ENCODE measurements at places on chromosomes 11 and 22.

GRCh38 chr11:62394825-62395538, 23.9 kb upstream of the SCGB1A1 start:
- DNase-seq = peak; percentile 76

GRCh38 chr11:2267306-2267850, 3.0 kb downstream of the ASCL2 start:
- DNase-seq = no peak

- peak; percentile 21 for DNase-seq
These were observed 694.7 kb downstream of the NTM start for GRCh38 chr11:132064987-132065620.

DNA sequence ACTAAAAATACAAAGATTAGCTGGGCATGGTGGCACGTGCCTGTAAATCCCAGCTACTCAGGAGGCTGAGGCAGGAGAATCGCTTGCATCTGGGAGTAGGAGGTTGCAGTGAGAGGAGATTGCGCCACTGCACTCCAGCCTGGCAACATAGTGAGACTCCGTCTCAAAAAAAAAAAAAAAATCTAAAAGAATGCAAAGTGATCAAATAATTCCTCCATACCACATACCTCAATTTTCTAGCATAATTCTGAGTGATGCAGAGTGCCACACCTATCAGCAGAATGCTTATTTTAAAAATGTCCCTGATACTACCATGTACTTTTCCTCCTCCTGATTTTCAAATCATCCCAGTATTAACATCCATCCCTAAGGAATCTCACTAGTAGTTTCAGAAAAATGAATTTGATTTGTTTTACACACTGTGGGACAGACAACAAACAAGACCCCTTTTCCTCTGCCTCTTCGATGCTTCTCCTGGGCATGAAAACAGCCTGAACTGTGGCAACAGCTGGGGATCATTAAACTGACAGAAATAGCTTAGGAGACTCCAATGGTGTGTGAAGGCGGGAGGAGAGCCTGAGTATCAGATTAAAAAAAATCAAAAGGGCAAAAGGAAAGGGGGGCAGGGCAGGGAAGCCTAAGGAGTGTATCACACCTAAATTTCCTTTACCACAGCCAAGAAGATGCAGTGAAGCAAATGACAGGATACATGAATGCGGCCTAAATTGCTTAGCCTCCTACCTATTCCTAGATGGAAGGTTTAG, 114.7 kb downstream of the SGSM3 start:
- DNase-seq = no peak

DNA sequence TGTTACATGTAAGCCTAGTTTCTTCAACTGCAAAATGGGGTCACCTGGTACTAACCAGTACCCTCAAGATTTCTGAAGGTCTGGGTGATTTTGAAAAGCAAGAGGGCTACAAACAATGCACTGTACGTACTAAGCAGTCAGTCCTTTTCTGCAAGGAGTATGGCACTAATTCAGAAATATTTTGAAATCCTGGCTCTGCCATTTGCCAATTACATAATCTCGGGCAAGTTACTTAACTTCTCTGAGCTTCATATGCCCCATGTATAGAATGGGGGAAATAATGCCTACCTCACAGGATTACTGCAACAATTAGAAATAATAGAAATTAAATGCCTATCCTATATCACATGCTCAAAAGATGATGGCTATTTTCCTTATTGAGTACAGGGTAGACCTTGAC, 60.7 kb upstream of the CCDC89 start:
- no peak for DNase-seq

DNA sequence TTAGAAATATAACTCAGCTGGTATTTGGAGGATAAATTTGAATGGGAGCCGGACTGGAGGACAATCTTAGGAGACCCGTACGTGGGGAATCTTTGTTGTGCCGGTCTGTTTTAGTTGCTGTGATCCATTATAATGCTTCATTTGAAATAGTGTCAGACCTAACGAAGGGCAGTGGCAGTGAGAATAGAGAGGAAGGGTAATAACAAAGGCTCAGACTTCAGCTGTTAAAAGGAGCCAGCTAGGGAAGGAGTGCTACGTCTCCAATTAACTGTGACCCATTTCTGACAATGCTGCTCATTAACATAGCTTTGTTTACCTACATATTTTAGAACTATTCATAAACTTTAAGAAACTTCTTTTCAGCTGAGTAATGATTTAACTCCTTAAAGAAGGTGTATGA, 246.9 kb downstream of the OPCML start:
- DNase-seq = no peak

DNA sequence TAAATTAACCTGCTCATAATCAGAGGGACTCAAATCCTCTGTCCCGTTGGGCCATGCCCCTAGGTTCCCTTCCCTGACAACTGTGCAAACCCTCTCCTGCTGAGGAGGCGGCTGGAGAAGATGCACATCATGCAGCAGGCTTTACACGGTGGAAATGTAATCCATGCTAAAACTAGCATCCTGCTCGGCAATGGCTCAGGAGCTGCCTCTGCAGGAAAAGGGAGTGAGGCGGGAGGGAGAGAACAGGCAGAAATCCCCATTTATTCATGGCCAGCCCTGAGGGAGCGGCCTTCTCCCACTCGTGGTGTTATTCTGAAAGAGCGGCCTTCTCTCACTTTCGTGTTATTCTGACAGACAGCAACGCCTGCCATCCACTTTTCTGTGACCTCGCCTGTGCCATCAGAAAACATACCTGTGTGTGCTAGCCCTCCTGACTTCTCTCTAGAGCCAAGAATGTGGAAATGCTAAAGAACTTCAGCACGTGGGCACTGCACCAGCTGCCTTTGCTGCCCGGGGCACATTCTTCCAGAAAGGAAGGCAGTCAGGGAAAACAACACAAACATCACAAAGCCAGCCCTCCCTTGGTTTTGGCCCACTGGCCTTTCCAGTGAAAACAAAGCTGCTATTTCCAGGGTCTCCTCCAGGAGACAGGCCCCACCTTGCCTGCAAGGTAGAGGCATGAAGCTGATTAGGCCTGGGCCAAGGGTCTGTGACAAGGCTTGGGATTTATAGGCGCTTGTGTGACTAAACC, 62.9 kb upstream of the BID start:
- DNase-seq = no peak

- DNase-seq = no peak
These were observed 565.8 kb upstream of the LRRC4C start for GRCh38 chr11:42025121-42025803.

- no peak for DNase-seq
These were observed 754.4 kb upstream of the RAG2 start for GRCh38 chr11:37352485-37352884.

- DNase-seq = peak; percentile 73
These were observed 6.2 kb upstream of the MPEG1 start for GRCh38 chr11:59218893-59219292.

GRCh38 chr11:117919781-117920221, 9.4 kb downstream of the TMPRSS13 start:
- DNase-seq = peak; percentile 82

GRCh38 chr22:36155702-36156101, 4.9 kb downstream of the APOL3 start:
- DNase-seq = no peak

DNA sequence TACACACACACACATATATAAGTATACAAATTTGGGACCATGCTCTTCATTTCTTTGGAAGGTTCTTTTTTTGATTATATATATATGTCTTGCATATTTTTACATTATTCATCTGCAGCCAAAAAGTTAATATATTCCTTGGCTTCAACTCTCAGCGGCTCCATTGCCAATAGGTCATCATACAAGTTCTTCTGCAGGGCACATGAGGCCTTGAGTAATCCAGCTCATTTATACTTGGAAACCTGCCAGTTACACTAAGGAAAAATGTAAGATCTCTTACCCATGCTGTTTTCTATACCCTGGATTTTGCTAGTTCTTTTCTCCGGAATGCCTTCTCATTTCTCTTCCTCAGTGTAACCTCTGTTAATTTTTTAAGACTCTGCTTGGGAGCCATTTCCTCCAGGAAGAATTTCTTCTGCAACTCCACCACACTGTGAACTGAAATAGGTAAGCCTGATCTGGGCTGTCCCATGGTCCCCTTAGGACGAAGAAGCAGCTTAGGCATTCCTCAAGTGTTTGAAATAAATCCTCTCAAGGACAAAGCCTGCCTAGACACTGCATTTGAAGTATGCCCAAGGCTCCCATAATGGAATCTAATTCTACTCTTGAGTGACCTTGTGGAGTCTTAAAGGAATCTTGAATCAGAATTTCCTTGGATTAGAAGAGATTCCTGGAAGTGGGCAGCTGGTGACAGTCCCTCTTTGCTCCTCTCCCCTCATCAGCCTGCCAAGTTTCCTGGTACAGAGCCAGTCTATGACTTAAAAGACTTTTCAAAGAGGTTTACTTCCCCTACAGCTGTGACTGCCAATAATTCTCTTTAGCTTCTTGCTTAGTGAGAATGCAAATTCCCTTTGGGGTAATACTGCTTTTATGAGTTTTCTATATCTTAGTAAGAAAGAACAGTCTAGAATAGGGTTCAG, 182.8 kb downstream of the C11orf87 start:
- no peak for DNase-seq

GRCh38 chr11:123690485-123690884, 36.1 kb upstream of the SCN3B start:
- DNase-seq = no peak

DNA sequence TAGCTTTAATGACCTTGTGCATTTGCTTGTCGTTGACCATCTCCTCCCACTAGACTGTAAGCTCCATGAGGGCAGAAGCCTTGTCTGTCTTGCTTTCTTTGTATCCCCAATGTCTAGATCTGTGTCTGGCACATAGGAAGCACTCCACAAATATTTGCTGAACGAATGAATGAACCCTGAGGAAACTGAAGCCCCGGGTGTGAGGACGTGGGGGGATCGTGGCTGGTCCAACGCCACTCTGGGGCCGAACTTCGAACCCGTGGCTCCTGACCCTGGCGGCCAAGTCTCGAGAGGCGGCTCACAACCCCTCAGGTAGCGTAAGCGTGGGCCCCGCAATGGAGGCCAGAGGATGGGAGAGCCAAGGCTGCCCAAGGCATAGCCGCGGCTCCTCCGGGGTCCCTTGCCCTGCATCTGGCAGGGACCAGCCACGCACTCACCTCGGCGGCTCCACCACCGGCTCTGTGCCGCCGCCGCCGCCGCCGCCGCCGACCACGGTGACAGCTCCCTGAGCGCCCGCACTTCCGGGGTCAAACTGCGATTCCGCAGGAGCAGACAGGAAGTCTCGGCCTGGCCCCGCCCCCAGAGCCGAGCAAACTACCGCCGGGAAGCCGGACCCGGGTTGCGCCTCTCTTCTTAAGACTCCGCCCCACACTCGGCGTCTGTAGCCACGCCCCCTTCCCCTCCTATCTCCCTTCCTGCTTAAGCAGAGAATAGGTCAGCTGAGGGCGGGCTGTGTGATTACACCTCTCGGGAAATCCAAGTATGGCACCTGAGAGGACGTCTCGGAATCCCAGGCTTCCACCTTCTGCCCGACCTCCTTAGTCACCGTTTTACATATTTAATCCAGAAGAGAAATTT, at the start of gene ASCC2:
Gene ASCC2 (minus strand): TSS at position 534 of the 858 bp plus-strand sequence. CDS start 5,949 bp downstream, outside the sequence.
- peak; percentile 98 for DNase-seq

DNA sequence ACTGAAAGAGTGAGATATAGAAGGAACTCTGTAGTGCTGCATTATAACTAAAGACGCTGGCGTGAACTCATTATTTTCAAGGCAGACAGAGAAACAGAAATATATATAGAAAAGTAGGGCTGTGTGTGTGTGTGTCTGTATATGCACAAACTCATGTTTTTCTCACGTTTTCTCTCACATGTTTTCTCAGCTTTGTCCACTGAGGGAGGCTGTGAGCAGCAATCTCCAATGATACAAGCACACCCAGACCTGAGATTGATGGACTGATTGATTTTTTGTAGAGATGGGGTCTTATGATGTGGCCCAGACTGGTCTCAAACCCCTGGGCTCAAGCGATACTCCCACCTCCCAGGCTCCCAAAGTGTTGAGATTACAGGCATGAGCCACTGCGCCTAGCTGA, 122.5 kb downstream of the SERGEF start:
- no peak for DNase-seq

- DNase-seq = no peak
These were observed 48.6 kb upstream of the SLC22A12 start for GRCh38 chr11:64542172-64543125.

- peak; percentile 74 for DNase-seq
These were observed 29.4 kb upstream of the XKR3 start for GRCh38 chr22:16854631-16855030.

- DNase-seq = peak; percentile 50
These were observed 4.4 kb downstream of the MRGPRE start for GRCh38 chr11:3227568-3228444.

DNA sequence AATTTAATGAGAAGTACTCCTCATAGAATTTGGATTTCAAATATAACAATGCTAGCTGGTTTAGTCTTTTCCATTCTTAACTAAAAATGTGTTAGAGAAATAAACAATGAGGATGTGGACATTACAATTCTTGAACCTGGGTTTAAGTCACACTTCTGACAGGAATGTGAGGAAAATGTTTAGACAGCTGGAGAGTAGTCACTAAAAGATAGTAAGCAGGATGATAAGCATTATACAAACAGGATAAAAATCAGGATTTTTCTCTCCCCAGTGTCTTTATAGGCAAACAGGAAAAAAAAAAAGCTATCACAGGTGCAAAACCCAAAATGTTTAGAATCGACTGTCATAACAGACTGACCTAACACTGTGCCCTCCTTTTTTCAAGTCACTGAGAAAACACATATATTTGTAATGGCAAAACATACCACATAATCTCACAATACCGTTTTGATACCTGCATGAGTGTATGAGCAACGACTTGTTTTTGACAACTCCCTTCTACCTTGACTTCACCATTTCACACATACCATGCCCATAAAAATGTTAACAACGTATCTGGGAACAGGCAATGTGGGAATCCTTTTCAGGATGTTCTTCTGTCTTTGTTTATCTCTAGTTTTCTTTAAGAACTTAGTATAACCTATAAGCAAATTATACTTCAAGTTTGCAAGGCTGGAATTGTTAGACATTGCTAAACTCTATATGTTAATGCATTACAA, 242.0 kb downstream of the SBF2 start:
- DNase-seq = no peak

DNA sequence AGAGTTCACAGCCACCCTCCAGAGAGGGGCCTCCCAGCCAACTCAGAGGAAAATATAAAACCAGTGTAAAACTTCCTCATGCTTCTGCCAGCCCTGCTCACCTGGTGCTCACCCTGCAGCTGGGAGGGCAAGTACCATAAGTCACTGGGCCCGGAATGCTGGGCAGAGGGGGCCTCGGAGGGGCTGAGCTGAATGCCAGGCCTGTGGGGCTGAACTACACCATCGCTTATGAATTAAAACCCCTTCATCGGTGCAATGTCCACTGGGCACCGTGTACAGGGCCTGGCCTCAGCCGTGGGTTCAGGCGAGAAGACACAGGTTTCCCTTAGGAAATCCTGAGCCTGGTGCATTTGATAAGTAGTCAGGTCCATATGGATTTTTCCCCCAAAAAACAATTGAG, 828.6 kb downstream of the TBC1D22A start:
- DNase-seq = no peak
